HEK293T (cell line): ENCODE measurements at places on chromosomes 2 and 18.

DNA sequence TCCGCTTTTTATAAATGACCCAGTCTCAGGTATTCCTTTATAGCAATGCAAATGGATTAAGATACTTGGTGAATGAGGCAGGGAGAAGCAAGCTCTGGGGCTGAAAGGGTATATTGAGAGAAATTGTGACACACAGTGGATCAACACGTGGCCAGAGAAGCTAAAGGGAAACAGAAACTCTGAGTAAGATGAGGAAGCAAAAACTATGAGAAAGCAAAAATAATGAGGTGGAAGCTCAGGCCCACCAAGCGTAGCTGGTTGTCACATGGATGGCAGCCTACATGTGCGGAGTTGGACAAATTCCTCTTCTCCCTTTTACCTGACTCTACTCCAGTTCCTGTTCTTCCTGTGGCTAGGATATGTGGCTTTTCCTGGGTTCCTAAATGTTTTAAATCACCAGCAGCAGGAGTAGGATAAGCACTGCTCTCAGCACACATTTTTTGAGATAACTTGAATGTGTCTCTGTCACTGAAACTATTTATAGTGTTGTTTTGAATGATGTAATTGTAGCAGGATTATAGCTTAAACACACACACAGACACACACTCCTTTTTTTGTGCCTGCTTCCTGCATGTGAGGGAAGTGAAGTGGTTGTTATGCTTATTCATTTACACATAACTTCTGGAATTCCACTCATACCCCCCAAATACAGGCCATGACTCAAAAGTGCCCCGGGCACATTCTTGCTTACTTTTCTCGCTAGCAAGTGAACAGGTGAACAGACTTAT, 30.1 kb upstream of the EPC2 start:
- no peak for DNase-seq

- no peak for DNase-seq
These were observed 4.3 kb downstream of the GPR17 start for GRCh38 chr2:127650041-127650784.

DNA sequence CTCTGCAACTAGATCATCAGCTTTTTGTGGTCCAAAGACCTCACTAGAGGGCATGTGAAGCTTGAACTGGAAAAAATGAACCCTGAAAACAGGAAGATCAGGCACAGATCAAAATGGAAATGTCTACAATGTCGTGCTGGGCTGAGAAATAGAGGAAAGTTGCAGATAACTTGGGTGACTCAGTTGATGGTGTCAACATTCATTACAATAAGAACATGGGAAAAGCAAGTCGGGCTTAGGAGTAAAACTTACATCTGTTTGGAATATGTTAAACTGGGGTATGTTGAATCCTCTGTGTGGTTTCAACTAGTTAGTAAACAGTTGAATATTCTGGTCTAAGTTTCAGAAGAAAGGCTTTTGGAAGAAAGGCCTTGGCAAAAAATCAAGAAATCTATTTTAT, 940.4 kb downstream of the ERBB4 start:
- no peak for DNase-seq

DNA sequence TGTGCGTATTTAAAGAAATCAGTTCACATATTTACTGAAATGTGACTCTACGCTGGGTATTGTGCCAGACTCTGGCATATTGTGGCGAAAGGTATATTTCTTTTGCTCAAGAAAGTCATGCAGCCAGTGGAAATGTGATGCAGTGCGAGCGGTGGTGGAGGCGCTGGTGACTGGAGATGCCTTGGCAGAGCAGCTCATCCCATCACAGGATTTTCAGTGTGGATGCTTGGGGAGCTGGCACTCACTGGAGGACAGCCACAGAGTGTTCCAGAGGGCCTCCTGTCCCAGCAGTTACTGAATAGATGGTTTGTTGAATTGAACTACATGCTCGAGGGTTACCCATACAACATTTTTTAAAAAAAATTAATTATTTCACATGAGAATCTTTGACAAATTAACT, 117.6 kb downstream of the ZNF407 start:
- DNase-seq = no peak

GRCh38 chr2:233280114-233280693, 27.4 kb upstream of the SAG start:
- DNase-seq = no peak

GRCh38 chr18:32446780-32447179, 23.9 kb downstream of the GAREM1 start:
- DNase-seq = no peak

- DNase-seq = peak; percentile 17
These were observed 1.7 kb upstream of the ZNF532 start for GRCh38 chr18:58862851-58863538.

DNA sequence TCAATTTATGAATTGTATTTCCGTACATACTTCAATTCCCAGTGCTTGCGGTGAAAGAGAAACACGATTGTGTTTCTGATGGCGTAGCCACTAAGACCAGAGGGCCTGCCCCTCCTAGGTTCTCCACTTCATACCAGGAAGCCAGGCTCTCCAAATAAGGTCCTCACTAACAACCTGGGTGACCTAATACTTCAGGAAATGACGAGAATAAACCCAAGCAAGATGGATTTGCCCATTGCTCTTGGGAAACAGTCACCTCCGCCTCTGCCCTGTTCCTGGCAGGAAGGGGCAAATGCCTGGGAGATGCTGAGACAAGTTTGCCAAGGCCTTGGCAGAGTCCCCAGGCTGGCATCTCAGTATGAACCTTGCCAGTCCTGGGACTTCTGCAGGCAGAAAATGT, 41.8 kb downstream of the TTC32 start:
- no peak for DNase-seq

- DNase-seq = no peak
These were observed 145.3 kb upstream of the ITGA4 start for GRCh38 chr2:181311837-181312236.

GRCh38 chr18:75240433-75240832, 29.8 kb downstream of the TSHZ1 start:
- no peak for DNase-seq

GRCh38 chr18:54229421-54230059, 5.1 kb upstream of the MBD2 start:
- no peak for DNase-seq

DNA sequence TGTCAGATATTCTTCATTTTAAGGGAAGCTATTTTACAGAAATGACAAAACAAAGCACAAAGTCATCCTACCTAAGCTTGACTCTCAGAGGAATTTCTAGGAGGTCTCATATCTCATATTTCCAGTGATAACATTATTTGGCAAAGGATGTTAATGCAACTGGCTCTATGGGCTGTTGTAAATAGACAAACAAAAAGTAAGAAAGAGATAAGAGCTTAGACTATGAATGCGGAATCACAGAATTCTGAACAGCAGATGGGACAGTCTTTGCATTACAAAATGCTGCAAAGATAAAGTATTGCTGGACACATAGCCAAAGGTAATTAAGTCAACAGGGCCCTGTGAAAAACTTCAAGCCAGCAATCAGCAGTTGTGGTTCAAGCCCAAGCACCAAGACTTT, 23.9 kb downstream of the PIAS2 start:
- DNase-seq = no peak

DNA sequence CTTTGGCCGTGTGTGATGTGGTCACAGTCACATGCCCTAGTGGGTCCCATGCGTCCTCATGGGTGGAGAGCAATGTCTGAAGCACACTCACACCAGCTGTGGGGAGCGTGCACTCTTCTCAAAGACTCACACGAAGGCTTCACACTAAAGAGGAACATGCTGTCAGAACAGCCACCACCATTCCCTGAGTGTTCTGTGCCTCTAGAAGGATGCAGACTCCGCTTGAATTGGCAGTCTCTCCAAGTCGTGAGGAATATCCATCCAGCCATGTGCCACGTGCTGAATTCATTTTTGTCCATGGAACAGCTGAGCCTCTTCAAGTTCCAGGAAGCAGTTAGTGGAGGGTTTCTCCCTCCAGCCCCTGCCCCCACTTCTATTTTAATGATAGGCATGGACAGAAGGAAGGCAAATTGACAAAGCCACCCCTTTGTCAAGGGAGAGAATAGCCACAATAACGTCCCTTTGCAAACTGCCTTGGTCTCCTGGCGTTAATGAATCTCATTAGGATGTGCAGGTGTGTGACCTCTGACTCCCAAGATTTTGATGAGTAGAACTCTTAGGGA, 464.3 kb upstream of the ID2 start:
- no peak for DNase-seq

- DNase-seq = no peak
These were observed 392.4 kb downstream of the ZNF516 start for GRCh38 chr18:76102626-76103025.

DNA sequence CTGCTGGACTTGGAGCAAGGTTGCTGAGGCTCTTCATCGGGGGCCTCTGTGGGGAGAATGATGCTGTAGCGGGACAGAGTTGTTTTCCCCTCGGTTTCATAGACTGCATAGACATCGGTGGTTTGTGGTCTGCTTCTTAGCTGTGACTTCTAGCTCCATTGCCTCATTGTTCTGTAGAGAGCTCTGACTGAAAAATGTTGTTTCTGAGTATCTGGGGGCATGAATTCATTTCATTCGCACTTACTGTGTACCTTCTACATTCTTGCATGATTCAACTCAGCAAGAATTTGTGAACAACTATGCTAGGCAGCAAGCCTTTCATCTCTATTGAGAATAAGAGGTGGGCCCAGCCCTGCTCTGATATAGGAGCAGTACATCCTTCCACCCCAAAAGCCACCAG, 406.8 kb downstream of the NBAS start:
- DNase-seq = no peak

DNA sequence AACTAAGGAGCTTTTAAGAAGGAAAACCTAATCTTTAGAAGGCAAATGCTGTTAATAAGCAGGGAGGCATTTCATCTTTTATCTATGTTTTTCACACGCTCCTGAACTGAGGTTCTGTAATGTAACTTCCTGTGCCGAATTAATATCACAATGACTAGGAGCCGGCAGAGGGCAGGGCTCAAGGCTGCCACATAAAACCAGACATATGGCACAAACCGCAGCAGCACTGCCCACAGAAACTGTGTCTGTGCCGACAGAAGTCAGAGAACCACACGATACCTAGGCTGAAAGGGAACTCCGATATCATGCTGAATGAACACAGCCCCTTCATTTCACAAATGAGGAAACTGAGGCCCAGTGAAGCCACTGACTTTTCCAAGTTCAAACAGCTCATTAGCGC, 112.1 kb downstream of the EIPR1 start:
- DNase-seq = no peak

DNA sequence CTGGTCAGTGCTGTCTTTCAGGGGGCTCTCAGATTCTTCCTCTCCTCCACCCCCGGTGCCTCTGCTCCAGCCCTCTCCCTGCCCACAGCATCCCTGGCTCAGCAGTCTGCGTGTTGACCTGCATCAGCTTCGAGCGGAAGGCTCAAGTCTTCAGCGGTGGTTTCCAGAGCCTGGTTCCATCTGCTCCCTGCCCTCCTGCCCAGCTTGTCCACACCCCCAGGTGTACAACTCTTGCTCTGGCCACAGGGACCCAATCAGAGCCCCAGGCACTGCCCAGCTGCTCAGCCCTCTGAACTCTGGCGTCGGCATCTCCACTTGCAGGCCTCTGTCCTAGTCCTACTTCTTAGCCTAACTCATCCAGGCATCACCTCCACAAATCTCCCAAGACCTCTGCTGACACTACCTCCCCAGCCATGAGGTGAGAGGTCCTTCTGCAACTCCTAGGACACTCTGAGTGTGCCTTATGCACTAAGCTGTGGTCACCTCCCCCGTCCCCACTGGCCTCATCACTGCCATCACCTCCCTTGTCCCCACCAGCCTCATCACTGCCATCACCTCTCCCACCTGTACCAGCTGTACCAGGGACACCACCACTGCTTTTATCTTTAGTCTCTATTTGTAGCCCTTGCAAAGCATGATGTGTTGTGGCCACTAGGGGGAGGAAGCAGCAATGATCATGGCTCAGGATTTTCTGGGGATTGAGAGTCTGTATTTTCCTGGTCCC, 60.9 kb downstream of the EDAR start:
- peak; percentile 69 for DNase-seq

- DNase-seq = no peak
These were observed 5.9 kb upstream of the SPRED2 start for GRCh38 chr2:65438137-65438899.

GRCh38 chr2:220276741-220277444, 649.5 kb downstream of the SLC4A3 start:
- no peak for DNase-seq

GRCh38 chr2:10119601-10120157, 2.9 kb upstream of the RRM2 start:
- DNase-seq = no peak

DNA sequence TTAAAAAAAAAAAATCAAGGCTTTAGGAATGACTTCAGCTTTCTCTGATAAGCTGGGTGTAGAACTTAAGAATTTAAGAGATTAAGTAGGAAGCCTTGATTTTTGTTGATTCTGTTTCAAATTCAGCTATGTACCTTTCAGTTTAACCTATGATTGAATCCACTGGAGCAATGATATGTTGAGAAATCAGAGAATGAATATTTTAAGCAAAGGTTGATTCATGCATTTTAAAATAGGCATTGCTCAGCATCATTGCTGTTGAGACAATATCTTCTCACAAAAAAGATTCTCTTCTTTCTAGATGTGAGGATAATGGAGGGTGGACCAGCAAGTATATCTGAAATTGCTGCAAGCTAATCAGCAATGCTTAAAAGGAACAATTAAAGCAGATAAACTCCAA, 109.8 kb downstream of the MAP3K20 start:
- DNase-seq = no peak

- no peak for DNase-seq
These were observed 112.3 kb downstream of the LNPK start for GRCh38 chr2:175889701-175890302.

- DNase-seq = no peak
These were observed 87.6 kb downstream of the C2orf74 start for GRCh38 chr2:61249521-61250071.

- no peak for DNase-seq
These were observed 265.0 kb upstream of the TRIB2 start for GRCh38 chr2:12451726-12452125.

DNA sequence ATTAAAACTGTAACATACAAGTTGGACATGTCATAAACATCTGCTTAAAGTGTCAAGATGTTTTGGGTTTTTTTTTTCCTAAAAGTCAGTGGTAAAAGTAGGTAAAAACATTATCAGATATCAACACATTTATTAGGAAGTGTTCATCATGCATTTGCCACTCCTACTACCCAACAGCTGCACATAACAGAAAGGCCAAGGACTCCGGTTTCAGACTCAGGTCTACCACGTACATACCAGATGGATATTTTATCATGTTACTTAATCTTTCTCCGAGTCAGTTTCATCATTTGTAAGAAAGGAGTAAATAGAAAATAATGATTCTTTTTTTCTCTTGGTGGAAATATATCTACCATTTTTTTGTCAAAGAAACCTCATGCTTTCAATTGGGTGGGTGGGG, 192.3 kb downstream of the UBE2E3 start:
- DNase-seq = no peak
